Activated T-cell treated with anti-CD3 and anti-CD28 coated beads, Interleukin-2, amount 50 U/mL, for 4 hours (primary cell): ENCODE measurements at places on chromosomes 4 and X.

DNA sequence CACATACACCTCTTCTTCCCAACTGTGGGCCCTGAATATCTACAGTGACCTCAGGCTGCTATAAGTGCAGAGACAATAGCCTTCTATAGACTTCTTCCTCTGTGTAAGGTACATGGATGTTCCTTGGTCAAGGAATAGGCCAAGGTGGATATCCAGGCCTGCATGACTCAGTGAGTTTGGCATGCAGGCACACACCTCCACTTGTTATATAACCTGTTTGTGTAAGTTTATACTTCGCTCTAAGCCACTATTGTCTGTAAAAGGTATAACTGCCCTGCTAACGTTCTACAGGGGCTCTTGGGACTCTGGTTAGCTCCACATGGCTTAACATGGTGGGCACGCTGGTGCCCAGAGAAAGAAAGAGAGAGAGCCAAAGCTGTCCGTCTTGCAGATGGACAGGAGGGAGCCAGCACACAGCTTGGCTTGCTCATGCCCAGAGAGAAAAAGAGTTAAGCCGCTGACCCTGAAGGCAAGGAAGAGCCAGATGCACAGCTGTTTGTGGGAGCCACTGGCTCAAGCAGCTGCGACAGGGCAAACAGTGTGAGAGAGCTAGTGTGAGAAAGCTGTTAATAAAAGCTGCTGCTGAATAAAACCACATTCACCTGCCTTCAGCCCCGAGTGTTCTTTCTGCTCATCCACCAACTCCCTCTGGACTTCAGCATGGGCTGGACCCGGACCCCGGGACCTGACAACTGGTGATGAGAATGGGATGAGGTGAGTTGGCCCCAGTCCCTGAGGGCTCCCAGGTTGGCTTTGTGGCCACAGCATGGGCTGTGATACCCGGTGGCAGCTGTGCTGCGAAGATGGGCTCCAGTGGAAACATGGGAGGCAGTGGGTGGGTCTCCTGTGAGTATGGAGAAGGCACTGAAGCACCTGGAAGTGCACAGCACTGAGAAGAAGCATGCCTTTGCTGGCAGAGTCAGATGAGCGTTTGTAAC is 44.5 kb upstream of the ZBTB33 start:
- DNase-seq, result no peak

- DNase-seq, result no peak
Observed at GRCh38 chr4:18155067-18156041, 133.8 kb upstream of the LCORL start.

DNA sequence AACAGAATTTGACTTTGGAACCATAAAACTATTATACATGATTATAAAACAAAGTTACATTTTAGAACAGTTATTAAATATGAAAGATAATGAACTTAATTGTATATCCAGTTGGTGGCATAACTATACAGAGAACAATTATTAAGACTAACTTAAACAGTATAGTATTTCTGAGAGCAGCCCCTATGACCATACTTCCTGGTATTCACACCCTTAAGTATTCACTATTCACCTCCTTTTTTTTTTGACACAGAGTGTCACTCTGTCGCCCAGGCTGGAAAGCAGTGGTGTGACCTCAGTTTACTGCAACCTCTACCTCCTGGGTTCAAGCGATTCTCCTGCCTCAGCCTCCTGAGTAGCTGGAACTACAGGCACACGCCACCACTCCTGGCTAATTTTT is 74.5 kb downstream of the FRYL start:
- DNase-seq, result no peak

- DNase-seq, result no peak
Observed at GRCh38 chr4:41160012-41160789, 54.1 kb downstream of the APBB2 start.

- DNase-seq, result no peak
Observed at GRCh38 chrX:997631-998137, 214.8 kb downstream of the CRLF2 start.

DNA sequence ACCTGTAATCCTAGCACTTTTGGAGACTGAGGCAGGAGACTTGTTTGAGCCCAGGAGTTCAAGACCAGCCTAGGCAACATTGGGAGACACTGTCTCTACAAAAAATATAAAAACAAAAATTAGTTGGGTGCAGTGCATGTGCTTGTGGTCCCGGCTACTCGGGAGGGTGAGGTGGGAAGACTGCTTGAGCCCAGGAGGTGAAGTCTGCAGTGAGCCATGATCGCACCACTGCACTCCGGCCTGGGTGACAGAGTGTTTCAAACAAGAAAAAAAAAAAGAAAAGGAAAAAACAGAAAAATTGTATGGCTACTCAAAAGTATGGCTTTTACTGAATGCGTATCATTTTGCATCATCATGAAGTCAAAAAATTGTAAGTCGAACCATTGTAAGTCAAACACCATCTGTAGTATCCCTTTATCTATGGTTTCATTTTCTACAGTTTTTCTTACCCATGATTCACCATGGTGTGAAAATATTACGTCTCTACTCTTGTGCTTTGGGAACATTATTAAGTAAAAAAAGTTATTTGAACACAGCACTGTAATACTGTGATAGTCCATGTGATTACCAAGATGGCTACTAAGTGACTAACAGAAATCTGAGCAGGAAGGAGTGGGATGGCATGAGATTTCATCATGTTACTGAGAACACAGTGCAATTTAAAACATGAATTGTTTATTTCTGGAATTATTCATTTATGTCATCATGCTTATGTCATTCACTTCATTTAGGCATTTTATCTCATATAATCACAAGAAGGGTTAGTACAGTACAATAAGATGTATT is 26.5 kb upstream of the MANBA start:
- DNase-seq, result no peak

DNA sequence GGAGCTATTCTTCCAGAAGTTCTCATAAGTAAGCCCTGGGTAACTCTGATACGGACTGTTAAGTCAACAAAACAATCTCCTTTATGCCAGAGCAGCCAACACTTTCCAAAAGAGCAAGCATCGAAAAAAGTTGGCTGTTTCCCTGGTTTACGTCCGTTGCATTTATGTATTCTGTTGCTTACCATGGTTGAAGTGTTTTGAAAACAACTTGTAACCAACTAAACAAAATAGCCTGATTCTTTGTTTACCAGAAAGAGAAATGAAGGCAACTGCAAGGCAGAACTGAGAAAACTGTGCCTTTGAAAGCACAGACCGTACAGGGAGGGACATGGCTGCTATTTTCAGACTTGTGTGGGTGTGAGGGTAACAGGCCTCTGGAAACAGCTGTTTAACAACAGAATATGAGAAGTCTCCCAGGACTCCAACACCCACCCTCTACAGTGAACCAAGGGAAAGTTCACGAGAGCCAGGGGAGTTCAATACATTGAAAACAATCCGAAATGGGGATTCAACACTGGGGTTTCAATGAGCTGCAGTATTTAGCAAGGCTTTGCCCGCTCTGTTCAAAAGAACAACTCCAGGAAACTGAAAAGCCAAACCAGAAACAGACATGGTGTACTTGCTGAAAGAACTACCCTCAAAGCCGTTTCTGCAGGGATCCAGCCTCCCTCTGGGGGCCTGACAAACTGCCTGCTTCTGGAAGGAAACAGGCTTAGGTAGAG is 95.8 kb upstream of the EGFL6 start:
- no peak for DNase-seq
